ENCODE measurements at places on chromosomes 6 and 20. TPM values are rescaled to one million over a fixed set of nuclear protein-coding genes. Genes with fewer than 3 reads are reported as not detected.

DNA sequence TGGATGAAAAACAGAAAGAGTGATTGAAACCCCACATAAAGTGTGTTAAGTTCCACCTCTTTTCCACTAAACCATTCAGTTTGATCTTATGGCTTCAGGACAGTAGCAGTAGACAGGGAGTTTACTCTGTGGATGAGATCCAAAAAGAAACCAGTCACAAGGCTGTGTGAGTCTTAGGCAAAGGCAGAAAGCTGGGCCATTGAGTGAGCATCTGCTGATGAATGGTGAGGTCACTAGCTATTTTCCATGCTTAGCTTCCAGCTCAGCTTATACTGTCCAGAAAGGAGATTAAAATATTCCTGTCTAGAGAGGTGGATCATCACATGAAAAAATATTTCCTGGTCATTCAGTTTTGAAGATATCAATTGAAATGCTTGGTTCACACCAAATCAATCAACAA is 1643.9 kb downstream of the HACE1 start:
- H3K36me3 ChIP-seq: no peaks in the 10 kb centered on the region
- no peak overlapping the region for H3K27ac ChIP-seq
- DNase-seq: no peak
- H3K27me3 ChIP-seq: no peaks in the 10 kb centered on the region

GRCh38 chr6:33718713-33719112 is 7.2 kb upstream of the UQCC2 start:
- peaks cover 3% of the 10 kb centered on the region for H3K4me1 ChIP-seq
- no peaks in the 10 kb centered on the region for H3K36me3 ChIP-seq
- no peak overlapping the region for H3K27ac ChIP-seq
- H3K27me3 ChIP-seq: no peaks in the 10 kb centered on the region

DNA sequence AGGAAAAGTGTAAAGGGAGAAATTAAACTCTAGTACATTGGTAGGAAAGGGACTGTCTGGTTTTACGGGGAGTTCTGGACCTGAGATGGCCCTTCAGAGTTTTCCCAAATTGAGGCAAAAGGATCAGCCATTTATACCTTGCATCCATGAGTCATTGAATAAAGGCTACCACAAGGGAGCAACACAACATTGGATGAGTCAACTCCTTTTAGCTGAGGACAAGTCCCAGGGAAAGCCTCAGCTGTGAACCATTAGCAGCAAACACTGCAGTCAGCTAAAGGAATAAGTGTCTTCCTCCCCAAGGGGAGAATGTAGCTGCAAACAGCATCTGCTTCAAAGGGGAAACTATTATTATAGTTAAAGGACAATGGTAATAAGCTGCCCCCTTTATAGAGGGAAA is 468.7 kb upstream of the ID4 start:
- no peaks in the 10 kb centered on the region for H3K27me3 ChIP-seq
- no peaks in the 10 kb centered on the region for H3K36me3 ChIP-seq
- no peaks in the 10 kb centered on the region for H3K4me1 ChIP-seq
- H3K4me3 ChIP-seq: no peak overlapping the region

DNA sequence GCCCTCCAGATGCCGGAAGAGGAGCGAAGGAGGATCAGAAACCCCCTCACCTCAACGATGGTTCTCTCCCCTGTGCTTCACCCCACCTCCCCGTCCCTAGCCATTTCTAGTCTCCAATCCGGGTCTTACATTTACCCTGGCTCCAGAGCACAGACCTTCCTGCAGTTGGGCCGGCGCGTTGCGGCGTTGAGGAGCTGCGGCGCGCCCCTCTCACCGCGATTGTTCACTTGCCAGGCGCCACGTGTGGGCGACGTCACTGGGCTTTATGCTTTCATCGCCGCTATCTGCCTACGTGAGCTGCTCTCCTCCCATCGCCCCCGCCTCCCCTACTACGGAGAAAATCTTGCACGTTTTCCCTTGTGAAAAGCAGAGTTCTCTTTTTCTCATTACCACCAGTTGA is at the start of gene CRISP2:
Gene CRISP2 (minus strand): TSS at position 198 of the 400 bp plus-strand sequence. CDS start 4,347 bp downstream, outside the sequence.
- DNase-seq: no peak
- H3K36me3 ChIP-seq: no peaks in the 10 kb centered on the region
- no peaks in the 10 kb centered on the region for H3K4me1 ChIP-seq
- no peak within 1 kb of the TSS for H3K4me3 ChIP-seq

DNA sequence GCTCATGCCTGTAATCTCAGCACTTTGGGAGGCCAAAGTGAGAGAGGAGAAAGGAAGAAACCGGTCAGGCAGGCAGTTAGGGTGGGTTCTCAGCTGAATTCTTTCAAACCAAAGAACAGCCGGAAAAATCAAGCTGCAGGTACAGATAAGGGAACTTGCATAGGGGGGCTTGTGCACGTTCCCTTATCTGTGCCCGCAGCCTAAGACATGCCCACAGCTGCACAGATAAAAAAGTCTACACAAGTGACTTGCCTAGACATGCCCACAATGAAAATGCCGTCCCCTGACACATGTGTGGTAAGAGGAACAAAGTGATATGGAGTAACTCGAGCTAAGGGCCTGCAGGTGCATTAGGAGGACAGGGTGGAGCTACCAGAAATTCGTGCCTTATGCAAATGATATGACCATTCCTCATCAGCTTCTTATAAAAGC is 175.8 kb upstream of the SALL4 start:
- no peaks in the 10 kb centered on the region for H3K27me3 ChIP-seq

- H3K4me3 ChIP-seq: no peak overlapping the region
- peaks cover 24% of the 10 kb centered on the region for H3K4me1 ChIP-seq
- H3K27me3 ChIP-seq: no peaks in the 10 kb centered on the region
Observed at GRCh38 chr20:62068997-62069396, 3.3 kb upstream of the TAF4 start.

DNA sequence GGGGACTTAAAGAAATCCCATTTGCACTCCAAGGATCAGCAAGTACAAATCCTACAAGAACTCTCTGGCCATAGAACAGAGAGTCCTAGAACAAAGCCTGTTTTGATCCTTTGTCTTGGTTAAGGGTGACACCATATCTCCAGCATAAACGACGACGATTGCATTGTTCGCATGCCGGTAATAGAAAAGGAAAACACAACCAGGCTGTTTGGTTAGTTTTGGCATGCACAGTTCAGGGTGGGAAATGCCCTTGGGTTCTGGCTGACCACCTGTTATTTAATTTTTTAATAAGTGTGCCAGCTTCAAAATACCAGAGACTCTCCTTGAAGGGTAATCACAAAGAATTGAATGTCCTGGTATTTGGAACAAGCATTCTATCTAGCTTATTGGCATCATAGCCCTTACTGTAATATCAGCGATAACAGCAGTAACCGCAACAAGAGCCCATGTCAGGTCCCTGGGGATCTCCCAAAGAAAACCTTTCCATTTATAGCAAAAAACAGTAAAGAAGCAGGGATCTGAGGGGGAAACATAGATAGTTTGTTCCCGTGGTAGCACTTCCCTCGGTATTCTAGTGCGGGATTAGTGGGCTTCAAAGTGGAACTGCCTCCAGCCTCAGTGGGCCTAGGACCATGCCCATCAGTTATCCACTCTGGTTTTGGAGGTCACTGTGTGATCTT is 77.1 kb downstream of the TMEM170B start:
- no peaks in the 10 kb centered on the region for H3K4me1 ChIP-seq
- no peaks in the 10 kb centered on the region for H3K36me3 ChIP-seq
- H3K27ac ChIP-seq: no peak overlapping the region
- no peak overlapping the region for H3K4me3 ChIP-seq
- DNase-seq: no peak

GRCh38 chr20:46261456-46262253 is 46.6 kb downstream of the CDH22 start:
- no peak overlapping the region for H3K27ac ChIP-seq
- H3K4me1 ChIP-seq: no peaks in the 10 kb centered on the region
- H3K36me3 ChIP-seq: no peaks in the 10 kb centered on the region

DNA sequence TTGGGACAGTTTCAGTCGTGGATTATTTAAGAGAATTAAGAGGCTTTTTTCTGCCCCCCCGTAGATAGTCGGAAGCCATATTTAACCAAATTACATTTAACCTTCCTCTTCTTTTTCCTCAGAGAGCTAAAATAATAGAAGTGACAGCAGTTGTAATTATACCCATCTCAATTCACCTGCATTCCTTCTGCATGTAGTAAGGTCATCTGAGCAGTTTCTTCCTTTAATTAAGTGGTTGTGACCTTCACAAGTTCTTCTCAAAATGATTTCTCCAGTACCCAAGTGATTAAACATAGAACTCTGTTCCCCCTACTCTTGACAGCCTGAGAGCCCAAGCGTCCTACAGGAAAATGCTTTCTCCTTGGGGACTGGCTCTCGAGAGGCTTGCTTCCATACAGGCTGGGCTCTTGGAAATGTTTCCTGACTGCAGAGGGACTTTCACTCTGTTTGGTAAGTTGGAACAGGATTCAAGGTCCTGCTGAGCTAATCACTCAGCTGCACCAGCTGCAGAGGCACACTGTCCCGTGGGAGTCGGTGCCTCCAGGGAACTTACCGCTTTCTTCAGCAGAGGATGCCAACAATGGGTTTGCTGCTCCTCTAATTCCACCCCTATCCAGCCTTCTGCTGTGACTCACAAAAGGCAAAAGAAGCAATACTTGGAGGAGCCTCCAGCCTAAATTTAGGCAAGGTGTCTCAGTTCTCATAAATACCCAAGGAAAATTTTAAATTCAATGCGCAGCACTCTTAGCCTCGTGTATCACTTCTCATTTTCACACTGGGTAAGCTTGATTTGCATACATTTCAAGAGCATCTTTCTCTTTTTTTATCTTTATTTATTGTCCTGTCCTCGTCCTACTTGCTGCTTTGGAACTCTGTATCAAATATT is 414.9 kb downstream of the KIF16B start:
- H3K4me3 ChIP-seq: no peak overlapping the region
- DNase-seq: no peak
- H3K27me3 ChIP-seq: no peaks in the 10 kb centered on the region
- no peaks in the 10 kb centered on the region for H3K36me3 ChIP-seq
- H3K27ac ChIP-seq: no peak overlapping the region
- no peaks in the 10 kb centered on the region for H3K4me1 ChIP-seq

GRCh38 chr6:16600026-16600425 is 161.2 kb downstream of the ATXN1 start:
- no peaks in the 10 kb centered on the region for H3K36me3 ChIP-seq
- DNase-seq: no peak
- no peaks in the 10 kb centered on the region for H3K27me3 ChIP-seq
- H3K4me3 ChIP-seq: no peak overlapping the region
- H3K4me1 ChIP-seq: peaks cover 13% of the 10 kb centered on the region

DNA sequence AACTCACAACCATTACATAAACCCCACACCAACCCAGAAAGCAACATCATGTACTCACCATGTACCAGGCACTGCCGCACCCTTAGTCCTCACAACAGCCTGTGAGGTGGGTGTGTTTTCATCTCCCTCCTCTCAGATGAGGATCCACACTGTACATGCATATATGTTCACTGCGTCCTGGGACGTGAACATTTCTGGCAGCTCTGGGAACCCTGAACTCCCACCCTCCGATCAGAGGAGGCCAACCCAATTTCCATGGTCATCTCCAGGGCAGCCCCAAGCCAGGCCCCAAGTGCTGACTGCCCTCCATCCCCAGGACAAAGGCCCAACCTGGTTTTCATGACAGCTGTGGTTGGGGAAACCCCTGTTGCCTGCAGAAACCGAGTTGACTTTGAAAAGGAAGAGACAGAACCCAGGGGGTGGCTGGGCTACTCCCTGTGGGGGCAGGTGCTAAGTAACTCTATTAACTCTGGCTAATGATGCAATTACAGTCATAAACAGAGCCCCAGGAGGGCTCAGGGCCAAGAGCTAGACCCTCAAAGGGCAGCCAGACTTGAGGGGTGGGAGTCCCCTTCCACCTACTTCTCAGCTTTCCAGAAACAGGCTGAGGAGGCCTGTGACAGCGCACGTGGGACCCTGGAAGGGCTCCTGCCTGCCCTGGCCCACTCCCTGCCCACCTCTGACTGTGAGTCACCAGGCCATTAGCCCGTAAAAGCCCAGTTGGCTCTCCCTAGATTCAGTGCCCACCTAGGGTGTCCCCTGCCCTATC is 2.6 kb downstream of the TFEB start:
- DNase-seq: peak; percentile 48
- peaks cover 66% of the 10 kb centered on the region for H3K4me1 ChIP-seq
- H3K4me3 ChIP-seq: peak overlapping the region; percentile 73
- no peaks in the 10 kb centered on the region for H3K27me3 ChIP-seq

DNA sequence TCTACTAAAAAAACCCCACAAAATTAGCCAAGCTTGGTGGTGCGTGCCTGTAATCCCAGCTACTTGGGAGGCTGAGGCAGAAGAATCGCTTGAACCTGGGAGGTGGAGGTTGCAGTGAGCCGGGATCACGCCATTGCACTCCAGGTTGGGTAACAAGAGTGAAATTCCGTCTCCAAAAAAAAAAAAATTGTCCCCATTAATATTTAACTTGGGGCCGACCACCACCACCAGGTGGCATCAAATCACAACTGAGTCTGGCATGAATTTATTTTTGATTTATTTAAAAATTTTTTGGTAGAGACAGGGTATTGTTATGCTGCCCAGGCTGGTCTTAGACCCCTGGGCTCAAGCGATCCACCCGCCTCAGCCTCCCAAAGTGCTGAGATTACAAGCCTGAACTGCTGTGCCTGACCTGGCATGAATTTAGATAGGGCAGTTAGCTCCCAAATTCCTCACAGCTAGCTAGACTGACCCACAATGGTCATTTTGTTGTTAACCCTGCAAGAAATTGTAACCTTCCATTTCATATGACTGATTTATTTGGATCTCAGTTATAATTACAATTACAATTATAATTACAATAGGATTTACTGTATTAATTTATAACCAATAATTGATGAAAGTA is 17.1 kb upstream of the BEND3 start:
- DNase-seq: peak; percentile 15
- H3K27me3 ChIP-seq: no peaks in the 10 kb centered on the region
- H3K27ac ChIP-seq: no peak overlapping the region
- H3K4me3 ChIP-seq: no peak overlapping the region

GRCh38 chr6:130900913-130901312 is 73.7 kb downstream of the SMLR1 start:
- no peaks in the 10 kb centered on the region for H3K36me3 ChIP-seq
- no peak for DNase-seq

- H3K36me3 ChIP-seq: no peaks in the 10 kb centered on the region
- H3K4me1 ChIP-seq: no peaks in the 10 kb centered on the region
- H3K4me3 ChIP-seq: no peak overlapping the region
Observed at GRCh38 chr20:56202493-56203077, 45.9 kb upstream of the MC3R start.

DNA sequence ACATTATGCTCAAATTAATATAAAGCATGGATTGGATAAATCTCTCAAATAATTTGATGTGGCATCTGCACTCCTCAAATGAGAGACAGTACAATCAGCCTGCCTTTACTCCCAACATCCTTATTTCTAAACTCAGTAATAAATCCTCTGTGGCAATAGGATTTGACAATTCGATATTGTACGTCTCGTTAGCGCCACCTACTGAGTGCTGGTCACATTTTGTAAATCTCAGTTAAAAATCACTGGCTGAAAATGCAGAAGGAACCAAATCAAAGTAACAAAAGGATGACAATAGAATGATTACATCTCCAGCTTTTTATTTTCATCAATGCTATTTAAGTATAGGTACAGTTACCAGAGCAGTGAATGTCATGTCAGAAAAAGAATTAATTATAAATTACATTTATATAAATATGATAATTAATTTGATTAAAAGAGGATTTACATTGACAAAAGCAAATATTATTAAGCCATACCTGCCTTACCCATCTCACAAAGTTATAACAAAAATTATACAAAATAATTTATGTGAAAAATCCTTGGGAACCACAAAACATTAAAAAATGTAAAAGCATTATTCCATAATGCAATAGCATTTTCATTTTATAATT is 20.2 kb upstream of the GJE1 start:
- no peak overlapping the region for H3K4me3 ChIP-seq
- no peaks in the 10 kb centered on the region for H3K27me3 ChIP-seq

HLA-DQB1 gene
- 21.5 TPM for total RNA-seq

BPIFB1 gene
- total RNA-seq: not detected

All from CD4-positive, alpha-beta T cell (primary cell).